Islet precursor cell (in vitro differentiated cells): ENCODE measurements at places on chromosomes 4 and X.

DNA sequence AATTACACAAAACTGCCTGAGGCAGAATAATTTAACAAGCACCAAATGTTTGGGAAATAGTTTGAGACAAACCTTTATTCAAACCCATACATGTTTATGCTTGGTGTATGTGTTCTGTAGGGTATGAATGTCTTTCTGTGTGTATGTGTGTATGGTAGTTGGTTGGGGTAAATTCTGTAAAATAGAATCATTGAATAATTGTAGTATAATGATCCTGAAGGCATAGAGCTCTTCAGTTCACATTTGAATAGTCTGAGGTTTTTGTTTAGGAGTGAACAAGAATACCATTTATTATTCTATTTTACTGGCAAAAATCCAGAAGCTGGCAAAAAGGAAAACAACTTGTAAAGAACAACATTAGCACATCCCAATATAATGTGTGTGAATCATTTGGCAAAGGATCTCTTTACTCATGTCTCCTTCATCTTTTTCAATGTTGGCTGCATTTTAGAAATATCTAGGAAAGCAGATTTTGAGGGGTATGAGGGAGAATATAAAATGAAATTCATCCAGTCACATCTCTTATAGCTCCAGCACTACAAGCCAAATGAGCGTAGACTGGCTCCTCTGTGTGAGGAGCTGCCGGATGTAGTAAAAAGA, 360.0 kb downstream of the CHIC1 start:
- DNase-seq, result no peak

- no peak for DNase-seq
Measured at GRCh38 chrX:42946544-42947194, 168.7 kb upstream of the PPP1R2C start.

GRCh38 chr4:129353490-129353889, 257.5 kb downstream of the C4orf33 start:
- DNase-seq, result no peak

DNA sequence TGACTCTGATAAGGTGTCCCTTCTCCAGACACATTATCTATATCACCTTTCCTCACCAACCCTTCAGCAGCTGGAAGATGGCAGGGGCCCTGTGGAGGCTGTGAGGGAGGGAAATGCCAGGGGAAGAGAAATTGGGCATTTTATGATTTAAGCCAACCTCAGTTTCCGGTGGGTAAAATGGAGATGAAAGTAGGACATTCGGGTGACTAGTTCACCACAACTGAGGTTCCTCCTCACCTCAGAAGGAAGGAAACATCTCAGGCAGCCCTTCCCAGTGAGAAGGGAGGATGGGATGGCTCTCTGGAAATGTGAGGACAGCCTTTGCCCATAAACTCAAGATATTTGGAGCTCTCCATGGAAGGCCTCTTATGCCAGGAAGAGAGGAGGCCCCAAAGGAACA, 251.5 kb downstream of the MID1IP1 start:
- no peak for DNase-seq

GRCh38 chrX:1099146-1099770, 113.2 kb downstream of the CRLF2 start:
- DNase-seq, result no peak
